ENCODE measurements at places on chromosomes 5 and 9.
A peak's percentile ranks its signal among the peaks of the same experiment; 100 is the strongest.

- DNase-seq, result peak; percentile 18
Measured at GRCh38 chr5:134273642-134274395, 47.9 kb upstream of the PPP2CA start.

GRCh38 chr9:78298046-78298765 lies 1.3 kb downstream of the PSAT1 start:
- no peak for DNase-seq

DNA sequence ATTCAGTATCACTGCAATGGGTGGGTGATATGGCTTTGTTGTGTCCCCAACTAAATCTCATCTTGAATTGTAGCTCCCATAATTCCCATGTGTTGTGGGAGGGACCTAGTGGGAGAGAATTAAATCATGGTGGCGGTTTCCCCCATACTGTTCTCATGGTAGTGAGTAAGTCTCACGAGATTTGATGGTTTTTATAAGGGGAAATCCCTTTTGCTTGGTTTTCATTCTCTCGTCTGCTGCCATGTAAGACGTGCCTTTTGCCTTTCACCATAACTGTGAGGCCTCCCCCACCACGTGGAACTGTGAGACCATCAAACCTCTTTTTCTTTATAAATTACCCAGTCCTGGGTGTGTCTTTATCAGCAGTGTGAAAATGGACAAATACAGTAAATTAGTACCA lies 9.5 kb upstream of the NANS start:
- no peak for DNase-seq

- DNase-seq, result no peak
Measured at GRCh38 chr5:6108540-6108848, 269.9 kb downstream of the MED10 start.

DNA sequence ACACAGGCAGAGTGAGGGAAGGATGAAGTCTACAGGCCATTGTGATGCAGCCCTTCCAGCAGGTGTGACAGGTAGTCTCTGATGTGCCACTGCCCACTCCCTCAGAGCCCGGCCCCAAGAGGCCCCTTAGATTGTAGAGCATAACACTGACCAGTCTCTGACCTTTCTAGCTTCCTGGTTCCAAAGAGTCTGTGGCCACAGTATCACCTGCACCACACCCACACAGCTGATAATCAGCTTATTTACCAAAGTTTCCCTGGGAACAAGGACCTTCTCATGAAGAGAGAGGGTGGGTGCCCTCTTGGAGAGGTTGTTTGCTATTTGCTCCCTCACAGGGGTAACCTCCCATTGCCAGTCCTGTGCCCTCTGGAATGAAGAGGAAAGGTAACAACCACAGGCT lies 11.0 kb upstream of the ACER2 start:
- DNase-seq, result no peak

DNA sequence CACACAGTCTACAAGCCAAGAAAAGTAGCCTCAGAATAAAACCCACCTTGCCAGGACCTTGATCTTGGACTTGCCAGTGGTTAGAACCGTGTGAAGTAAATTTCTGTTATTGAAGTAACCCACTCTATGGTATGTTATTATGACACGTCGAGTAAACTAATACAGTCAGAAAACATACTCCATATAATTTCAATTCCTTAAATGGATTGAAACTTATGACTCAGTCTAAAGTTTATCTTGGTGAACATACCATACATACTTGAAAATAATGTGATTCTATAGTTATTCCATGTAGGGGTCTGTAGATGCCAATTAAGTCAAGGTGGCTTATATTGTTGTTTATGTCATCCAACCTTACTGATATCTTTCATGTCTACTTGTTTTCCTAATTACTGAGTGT lies 950.7 kb downstream of the TLE4 start:
- no peak for DNase-seq

DNA sequence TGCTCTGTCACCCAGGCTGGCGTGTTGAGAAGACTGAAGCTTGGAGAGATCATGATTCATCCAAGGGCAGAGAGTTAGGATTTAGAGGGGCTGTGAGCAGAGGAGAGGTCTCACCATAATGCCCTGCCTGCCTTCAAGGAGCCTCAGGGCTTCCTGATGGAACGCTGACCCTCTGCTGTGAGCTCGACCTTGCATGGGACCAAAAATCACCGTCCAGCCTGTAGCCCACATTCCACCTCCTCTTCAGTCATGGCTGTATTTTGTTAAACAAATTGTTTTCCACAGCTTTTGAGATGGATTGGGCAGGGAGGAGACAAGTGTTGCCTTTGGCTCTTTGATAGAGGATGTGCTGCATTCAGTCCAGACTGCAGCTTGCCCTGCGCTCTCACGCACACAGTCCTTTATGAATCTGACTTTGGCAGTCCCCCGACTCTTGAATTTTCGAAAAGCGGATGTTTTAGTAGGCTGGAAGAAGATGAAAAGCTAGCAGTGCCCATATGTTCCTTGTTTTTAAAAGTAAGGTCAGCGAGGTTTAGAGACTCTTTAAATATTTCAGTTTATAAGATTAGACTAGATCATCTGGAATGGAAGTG lies 79.5 kb downstream of the MVB12B start:
- DNase-seq, result no peak

- no peak for DNase-seq
Measured at GRCh38 chr9:127664324-127664677, 42.5 kb upstream of the CFAP157 start.

GRCh38 chr5:107794741-107795140 lies 124.0 kb upstream of the EFNA5 start:
- no peak for DNase-seq

- no peak for DNase-seq
Measured at GRCh38 chr9:129108805-129109536, 1.6 kb downstream of the CRAT start.

GRCh38 chr9:130264414-130265350 lies 878 bp upstream of the HMCN2 start:
- DNase-seq, result no peak

DNA sequence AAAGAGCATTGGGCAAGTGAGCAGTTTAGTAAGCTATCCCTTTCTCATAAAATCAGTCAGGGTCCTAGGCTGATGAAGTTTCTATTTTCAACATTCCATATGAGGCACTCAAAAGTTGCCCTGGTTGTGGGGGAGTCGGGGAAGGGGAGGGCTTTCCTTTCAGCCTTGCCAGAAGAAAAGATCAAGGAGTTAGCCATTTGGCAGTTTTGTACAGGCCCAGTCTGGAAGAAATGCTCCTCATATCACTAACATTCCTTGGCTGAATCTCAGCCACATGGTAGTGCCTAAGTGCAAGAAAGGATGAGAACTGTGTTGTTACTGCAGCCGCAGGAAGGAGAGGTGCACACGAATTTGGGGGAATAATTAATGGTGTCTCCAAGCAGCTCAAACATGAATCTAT lies 60.8 kb downstream of the ZNF474 start:
- DNase-seq, result no peak

DNA sequence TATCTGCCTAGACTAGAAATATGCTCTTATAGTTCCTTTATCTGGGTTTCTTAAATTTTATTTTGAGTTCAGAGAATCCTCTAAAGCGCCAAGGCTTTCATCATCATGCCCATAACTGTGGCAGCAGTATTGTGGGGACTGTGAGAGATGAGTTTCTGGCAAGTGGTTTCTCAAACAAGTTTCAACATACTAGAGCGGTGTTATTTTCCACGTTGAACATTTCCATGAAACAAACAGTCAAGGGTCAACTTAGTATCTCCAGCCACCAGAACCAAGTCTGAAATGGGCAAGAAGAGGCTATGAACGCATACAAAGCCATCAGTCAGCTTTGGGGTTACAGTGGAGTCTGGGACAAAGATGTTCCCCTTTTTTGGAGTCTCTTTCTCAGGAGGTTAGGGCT lies 40.3 kb downstream of the SERINC5 start:
- DNase-seq, result no peak

- DNase-seq, result no peak
Measured at GRCh38 chr5:140678993-140679392, 5.6 kb upstream of the DND1 start.

DNA sequence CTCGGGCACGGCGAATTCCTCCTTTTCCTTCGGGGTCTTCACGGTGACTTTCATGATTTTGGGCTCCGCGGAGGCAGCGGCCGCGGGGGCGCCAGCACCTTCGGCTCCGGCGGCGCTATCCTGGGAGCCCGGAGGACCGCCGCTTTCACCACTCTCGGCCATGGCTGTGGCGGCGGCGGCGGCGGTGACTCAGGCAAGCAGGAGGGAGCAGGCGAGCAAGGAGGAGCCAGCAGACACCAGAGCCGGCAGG lies 315 bp downstream of the UBQLN1 start:
- DNase-seq, result peak; percentile 29

- DNase-seq, result no peak
Measured at GRCh38 chr9:33193818-33194217, 26.7 kb upstream of the B4GALT1 start.

DNA sequence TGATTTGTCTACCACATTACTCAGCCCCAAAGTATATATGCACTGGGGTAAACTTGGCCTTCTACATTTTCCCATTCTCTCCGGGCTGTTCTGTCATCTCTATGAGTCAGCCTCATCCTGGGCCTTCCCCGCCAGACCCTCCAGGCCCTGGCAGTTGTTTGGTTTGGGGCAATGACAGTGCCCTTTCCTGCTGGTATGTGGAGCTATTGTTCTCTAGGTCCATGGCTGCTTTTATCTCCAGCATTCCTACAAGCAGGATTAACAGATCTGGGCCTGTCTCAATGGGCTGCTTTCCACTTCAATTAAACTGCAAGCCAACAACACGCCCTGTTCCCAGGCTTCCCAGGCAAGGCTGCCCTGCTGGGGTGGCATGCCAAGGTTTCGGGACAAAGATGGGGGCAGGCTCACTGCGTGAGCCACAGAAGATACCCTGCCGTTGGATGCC lies 136.4 kb downstream of the SLIT3 start:
- DNase-seq, result peak; percentile 47

- no peak for DNase-seq
Measured at GRCh38 chr5:74035521-74035937, 409.5 kb downstream of the ARHGEF28 start.

DNA sequence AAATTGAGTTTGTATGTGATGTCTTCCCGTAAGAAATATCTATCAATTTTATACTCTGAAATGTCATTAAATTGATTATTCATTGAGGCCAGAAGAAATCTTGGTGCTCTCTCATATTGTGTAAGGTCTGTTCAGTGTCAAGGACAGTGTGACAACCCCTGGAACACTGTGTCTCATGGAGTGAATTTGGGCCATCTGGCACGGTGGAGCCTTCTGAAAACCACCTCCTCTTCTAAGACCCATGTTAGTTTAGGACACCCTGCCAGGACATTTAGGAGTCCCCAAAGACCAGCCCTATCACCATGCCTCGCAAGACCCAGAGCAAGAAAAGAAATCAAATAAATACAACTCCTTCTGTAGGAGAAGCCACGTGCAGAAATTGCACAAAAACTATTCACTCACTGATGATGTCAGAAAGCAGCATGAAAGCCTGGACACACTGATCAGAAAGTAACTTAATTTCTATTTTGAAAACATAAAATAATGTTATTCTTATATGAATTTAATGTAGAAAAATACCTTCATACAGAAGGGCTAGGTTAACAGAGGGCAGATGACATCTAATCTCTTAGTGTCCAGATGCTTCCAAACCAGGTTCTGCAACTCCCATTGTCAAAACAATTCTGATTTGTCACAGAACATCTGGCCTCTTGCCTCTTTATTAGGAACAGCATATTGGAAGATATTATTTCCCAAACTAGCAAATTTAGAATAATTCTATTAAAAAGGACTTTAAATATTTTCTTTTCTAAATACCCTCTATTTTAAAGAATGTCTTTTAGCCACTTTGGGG lies 298.8 kb downstream of the NR2F1-AS1 start:
- DNase-seq, result no peak

DNA sequence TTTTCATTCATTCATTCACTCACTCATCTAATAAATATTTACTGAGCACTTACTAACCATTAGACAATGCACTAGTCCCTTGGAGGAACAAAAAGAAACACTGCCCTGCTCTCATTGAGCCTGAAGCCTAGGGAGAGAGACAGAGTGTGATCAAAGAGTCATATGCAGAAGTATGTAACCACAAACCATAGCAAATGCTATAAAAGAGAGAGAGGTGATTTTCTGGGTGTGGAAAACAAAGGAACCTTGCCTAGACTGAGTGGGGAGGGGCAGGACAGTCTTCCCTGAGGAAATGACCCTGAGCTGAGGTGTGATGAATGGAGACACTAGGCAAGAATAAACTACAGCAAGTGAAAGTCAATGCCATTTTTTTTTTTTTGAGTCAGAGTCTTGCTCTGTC lies 10.8 kb upstream of the ADRA1B start:
- DNase-seq, result peak; percentile 97

DNA sequence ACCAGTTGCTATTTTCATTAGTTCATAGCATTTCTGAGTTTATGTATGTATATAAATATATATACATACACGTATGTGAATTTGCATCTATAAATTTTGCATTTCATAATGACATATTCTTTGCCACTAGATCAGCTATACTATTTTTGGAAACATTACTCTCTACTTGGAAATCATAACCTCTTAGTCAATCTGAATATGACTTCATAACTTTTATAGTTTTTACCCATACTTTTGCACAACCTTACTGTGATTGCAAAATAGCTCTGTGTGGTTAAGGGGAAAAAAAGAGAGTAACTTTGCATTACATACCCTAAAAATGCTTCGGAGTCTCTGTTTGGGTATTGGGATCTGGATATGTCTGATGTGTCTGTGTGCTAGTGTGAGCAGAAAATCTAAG lies 44.9 kb upstream of the ADAMTSL1 start:
- DNase-seq, result no peak

- no peak for DNase-seq
Measured at GRCh38 chr5:104859437-104859836, 1296.8 kb upstream of the NUDT12 start.

- DNase-seq, result no peak
Measured at GRCh38 chr5:86536396-86536795, 81.3 kb upstream of the COX7C start.

- no peak for DNase-seq
Measured at GRCh38 chr5:3931976-3932375, 336.3 kb downstream of the IRX1 start.

- DNase-seq, result no peak
Measured at GRCh38 chr5:164475339-164475977, 970.0 kb downstream of the MAT2B start.

DNA sequence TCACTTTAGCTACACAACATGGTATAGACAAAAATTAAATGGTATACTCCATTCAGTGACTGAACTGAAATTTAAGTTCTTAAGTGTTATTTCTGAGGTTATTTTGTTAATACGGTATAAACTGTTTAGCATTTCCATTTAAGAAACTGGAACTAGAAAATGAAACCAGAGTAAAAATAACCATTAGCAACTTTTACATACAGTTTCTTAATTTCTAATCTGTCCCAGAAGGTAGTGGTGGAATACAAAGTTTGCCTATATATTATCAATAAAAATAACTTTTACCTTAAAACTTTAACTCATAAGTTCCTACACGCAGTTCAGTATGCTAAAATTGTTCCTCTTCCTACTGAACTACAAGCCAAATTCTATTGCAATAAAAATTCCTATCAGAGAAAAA lies 10.3 kb downstream of the GOLPH3 start:
- DNase-seq, result no peak

Measured in kidney epithelial cell (primary cell).